Daoy (cell line): ENCODE measurements at places on chromosomes 7 and 10. TPM values are rescaled to one million over a fixed set of nuclear protein-coding genes. Genes with fewer than 3 reads are reported as not detected.

DNA sequence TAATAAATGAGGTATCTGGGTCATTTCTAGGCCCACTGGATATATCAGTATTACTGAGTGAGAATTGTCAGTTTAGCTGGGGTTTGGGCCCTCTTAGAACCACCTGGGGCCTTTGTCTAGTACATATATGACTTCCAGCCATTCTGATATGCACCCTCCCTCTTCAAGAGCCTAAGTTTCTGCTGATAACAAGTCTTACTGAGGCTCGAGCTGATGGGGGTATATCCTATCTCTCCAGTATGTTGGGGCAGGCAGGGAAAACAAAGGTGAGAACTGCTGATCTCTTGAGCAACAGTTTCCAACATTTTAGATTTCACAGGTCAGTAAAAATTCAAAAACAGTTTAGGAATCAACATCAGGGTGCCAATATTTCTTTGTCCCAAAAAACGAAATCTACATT lies 10.8 kb upstream of the ZNRF2 start:
- no peak for DNase-seq

The FKBP9 gene
- 68.6 and 85.4 TPM in 2 replicates for total RNA-seq

- DNase-seq, result no peak
These were observed 24.6 kb downstream of the ARHGAP22 start for GRCh38 chr10:48580236-48580635.

DNA sequence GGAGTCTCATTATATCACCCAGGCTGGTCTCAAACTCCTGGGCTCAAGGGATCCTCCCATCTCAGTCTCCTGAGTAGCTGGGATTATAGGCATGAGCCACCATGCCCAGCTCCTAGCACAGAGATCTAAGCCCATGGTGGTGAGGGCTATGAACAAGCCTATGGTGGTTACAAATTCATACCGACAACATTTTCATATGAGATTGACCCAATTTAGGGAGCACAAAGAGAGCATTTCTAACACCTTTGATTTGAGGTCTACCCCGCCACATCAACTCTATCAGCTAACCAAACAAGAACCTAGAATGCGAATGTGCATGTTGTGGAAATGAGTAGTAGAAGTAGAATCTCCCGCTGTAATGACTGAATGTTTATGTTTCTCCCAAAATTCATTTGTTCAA lies 14.2 kb upstream of the PRF1 start:
- no peak for DNase-seq

- DNase-seq, result no peak
These were observed 1272.5 kb upstream of the CELF2 start for GRCh38 chr10:9745158-9745557.

- no peak for DNase-seq
These were observed 20.5 kb downstream of the ZRANB1 start for GRCh38 chr10:124962421-124962820.

DNA sequence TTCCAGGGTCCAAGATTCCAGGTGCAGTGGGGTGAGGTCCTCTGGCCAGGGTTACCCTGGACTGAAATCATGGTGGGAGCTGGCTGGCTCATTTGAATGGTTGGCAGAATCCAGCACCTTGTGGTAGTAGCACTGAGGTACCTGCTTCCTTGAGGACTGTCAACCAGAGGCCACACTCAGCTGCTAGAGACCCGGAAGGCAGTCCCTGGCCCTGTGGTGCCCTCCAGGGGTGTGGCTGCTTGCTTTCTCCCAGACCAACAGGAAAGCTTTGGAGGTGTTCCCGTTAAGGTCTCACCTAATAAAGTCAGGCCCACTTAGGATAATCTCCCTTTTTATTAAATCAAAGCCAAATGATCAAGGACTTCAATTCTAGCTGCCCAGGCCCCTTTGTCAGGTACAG lies 107.7 kb upstream of the GDF10 start:
- DNase-seq, result no peak

DNA sequence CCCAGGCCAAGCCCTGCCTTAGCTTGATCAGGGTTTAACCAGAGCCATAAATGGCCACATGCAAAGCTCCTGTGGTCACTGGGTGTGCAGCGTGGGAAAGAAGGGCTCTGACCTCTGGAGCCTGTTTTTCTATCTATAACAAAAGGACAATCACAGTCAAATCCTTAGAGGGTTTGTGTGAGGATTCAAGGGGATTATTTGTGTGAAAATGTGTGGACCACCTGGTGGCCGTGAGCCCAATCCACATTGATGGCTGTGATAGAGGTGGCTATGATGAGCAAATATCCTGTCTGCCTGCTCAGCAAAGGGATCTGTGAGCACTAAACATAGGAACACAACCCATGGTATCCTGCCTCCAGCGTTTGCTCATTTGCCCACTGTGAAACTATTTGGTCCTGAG lies 107.1 kb downstream of the C10orf90 start:
- DNase-seq, result no peak

- peak; percentile 95 for DNase-seq
These were observed at the start of gene IMMP2L for GRCh38 chr7:111561904-111562732. IMMP2L (minus strand) TSS chr7:111562492.

The RAB18 gene
- 33.7 and 44.8 TPM in 2 replicates for total RNA-seq

DNA sequence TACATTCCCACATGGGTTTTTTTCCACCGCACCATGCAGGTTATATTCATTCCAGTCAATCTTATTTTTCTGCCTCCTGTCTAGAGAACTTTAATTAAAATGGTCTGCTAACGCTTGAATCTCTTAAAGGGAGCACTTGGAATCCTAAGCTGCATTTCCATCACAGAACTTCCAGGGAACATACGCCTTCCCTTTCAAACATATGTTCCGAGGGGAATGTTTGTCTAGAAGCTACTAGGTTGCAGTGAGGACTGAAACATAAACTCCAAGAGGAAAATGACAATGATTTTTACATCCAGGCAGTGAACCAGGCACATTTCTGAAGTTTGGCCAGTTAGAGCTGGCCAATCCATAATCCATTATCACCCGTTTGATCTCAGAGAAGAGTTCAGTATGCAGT lies 375.5 kb upstream of the NRP1 start:
- no peak for DNase-seq

DNA sequence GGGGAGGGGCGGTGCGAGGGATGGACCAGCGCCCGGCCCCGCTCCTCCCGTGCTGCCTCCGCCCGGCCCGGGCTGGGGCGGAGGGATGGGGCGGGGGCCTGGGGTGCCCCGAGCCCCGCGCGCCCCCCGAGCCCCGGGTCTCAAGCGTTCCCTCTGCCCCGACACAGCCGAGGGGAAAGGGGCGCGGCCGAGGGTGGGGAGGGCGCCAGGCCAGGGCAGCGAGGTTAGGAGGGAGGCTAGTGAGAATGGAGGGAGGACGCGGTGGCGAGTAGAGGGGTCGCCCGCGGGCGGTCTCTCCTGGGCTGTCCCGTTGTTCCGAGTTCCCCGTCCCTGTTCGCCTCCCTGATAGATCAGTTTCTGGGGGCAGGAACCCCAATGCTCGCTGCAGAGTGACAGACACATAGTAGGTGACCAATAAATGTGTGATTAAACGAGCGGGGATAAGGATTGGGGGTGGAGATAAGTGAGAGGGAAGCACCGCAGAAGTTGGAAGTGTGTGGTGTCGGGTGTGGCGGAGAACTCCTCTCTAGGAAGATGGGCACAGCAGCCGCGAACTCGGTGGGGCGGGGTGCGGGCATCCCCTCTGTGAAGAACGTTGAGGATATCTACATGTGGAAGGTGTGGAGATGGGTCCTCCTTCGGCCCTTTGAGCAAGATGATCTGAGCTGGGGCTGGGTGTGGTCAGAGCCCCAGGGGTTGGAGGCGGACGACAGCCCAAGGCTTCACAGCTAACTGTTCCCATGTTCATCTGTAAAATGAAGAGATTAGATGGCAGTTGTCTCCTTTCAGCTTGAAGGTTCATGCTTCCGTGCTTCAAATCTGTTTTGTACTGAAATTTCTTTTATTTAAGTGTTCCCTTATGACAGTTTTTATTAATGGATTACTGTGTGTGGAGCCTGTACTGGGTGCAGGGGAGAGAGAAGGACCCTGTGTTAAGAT lies 580 bp downstream of the ZNF775 start:
- DNase-seq, result peak; percentile 55

DNA sequence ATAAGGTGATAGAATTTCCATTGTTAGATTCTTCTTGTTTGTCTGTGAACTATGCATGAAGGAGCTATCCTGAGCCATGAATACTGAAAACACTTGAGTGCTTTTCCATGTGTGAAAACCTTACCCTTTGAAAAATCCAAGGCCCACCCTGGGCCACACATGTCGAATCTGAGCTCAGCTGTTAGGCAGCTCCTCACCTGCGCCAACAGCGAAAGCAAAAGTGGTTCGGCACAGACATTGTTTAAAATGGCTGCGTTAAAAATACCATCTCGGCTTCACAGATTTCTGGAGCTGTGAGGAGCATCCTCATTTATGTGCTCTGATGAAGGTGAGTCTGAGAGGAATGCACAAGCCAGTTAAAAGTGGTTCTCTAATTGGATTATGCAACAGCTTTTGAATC lies 137.7 kb downstream of the NEUROD6 start:
- DNase-seq, result no peak

- peak; percentile 67 for DNase-seq
These were observed 308.5 kb downstream of the WDR11 start for GRCh38 chr10:121159670-121160069.

The GRID2IP gene
- 0.09 TPM in 1 of 2 replicates, not detected in the other for total RNA-seq

- no peak for DNase-seq
These were observed 2.1 kb downstream of the PCBD1 start for GRCh38 chr10:70885931-70886903.

The AZGP1 gene
- total RNA-seq, result 0.29 and 0.74 TPM in 2 replicates

The PRLHR gene
- total RNA-seq, result not detected in 2 replicates

The ZNF22 gene
- total RNA-seq, result 26.3 and 31.5 TPM in 2 replicates

DNA sequence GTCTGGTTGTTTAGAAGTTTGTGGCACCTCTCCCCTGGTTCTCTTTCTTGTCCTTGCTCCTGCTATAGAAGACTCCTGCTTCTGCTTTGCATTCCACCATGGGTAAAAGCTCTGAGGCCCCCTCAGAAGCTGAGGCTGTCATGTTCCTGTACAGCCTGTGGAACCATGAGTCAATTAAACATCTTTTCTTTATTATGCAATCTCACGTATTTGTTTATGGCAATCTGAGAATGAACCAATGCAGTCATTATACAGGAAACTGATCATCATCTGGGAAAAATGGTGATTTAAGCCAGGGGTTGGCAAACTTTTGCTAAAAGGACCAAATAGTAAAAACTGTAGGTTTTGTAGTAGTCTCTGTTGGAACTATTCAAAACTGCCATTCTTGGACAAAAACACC lies 175.4 kb downstream of the CSTF2T start:
- DNase-seq, result no peak

DNA sequence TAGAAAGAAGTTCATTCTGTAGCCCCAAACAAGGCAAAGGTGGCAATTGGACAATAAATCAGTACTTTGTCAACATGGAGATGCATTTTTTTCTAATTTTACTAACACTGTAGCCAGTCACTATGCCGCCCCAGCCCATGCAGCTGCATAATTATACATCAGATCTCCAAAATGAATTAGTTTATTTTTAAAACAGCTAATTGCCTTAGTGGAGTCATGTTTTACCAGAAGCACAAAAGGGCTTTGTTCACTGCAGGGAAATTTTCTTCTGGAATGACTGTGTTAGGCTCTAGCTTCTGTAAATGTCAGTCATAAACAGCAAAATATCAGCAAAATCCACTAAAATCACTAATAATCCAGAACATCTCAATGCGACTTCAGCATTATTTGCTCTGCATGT lies 20.1 kb upstream of the HDAC9 start:
- no peak for DNase-seq

DNA sequence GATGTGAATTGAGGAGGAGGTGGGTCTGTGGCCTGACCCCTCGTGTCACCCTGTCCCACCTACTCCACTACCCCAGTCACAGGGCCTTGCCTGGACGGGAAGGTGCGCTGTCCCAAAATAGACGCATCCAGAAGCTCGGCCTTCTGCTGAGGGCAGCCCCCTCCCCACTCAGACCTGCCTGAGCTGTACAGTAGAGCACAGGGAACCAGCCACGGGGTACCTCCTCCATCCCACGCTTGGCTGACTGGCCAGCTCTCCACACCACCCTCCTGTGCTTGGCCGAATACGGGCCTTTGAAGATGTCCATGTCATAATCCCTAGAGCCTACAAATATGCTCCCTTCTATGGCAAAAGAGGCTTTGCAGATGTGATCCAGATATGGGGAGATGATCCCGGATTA lies 88.3 kb downstream of the CHST15 start:
- no peak for DNase-seq

DNA sequence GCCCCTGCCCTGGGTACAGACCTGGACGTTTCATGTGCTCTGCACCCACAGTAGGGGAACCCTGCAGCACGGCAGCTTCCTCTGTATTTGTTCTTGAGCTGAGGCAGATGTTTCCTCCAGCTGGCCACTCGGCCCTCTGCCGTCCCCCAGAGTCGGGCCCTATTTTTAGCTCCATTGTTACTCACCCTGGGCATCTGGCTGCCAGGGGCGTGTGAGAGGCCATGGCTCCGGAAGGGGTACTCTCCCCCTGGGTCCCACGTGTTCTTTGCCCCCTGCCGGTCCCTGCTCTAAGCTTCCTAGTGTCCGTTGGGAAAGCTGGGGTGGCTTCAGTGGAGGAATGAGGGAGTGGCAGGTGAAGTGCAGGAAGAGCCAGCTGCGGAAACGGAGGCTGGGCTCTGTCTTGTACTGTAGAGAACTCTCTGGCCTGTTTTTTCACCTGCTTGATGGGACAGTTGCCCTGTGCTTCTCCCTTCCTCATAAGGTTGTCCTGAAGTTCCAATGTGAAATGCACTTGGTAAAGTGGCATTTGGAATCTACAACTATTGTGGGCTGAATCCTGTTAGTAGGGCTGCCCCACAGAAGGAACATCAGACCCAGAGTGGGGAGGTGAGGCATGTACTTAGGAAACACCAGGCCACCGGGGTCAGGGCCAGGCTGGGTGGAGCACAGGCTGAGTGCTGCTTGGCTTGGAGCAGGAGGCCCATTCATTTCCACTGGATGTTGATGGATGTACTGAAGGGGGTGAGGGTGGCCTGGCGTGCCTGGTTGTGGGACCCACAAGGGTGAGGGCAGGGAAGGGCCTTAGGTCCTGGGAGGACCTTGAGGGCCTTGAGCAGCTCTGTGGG lies 30.6 kb downstream of the PALD1 start:
- no peak for DNase-seq

The TSPAN13 gene
- total RNA-seq, result 33.7 and 35.5 TPM in 2 replicates

The SLC13A1 gene
- not detected in 2 replicates for total RNA-seq

The ZNF503 gene
- total RNA-seq, result 3.7 and 5.7 TPM in 2 replicates

- DNase-seq, result no peak
These were observed 75.0 kb upstream of the AFAP1L2 start for GRCh38 chr10:114479307-114479706.

The MAGI2 gene
- total RNA-seq, result 0.06 and 0.34 TPM in 2 replicates

The DPYSL4 gene
- total RNA-seq, result 6.7 and 7.1 TPM in 2 replicates

- no peak for DNase-seq
These were observed 167.2 kb upstream of the FERD3L start for GRCh38 chr7:19312416-19312815.

DNA sequence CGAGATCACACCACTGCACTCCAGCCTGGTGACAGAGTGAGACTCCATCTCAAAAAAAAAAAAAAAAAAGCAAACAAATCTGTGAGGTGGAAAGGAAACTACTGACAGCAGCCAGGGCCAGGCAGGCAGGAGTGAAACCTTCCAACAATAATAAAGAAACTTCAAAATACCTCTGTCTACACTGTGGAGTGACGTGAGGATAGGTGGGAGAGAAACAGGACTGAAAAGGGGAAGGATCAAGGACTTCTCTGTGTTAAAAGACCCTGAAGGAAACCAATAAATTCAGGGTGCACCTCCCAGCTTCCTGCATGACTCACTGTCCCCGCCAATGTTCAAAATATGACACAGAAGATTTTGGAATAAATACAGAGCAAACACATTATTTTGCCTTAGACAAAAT lies 82.9 kb downstream of the KIAA1549 start:
- peak; percentile 22 for DNase-seq
